ENCODE measurements at places on chromosomes 4 and X.

GRCh38 chr4:108590776-108591175 is 29.6 kb upstream of the RPL34 start:
- peak; percentile 61 for DNase-seq

DNA sequence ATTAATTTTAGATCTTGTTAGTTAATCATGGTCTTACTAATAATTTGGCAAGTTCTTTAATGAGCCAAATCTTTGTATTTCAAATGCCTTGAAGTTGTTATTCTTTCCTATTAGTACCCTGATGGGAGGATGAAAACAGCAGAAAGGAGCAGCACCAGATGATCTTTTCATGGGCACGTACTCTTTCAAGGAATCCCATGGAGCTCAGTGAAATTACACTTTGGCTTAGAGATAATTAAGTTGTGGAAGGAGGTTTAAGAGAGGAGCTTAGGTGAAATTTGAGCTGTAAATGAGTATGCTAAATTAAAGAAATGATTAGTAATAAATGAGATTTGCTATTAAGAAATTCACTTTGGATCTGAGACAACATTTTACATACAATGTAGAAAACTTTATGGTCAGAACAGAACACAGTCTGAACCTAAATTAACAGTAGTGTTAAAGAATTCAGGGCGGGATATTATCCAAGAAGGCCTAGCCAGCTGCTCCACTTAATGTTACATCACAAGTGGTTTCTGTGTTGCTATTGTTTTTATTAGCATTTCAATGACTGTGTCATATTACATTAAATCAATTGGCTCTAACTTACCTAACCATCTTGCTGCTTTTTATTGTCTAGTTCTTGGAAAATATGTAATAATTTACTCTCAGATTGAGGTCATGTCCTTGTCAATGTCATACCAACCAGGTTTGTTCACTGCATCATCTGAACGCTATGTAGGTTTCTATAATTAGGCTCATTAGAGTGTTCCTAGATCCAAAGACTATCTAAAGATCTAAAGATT is 3.9 kb downstream of the MTHFD2L start:
- DNase-seq: peak; percentile 51

GRCh38 chr4:121688261-121688660 is 8.5 kb downstream of the ANXA5 start:
- DNase-seq: no peak

DNA sequence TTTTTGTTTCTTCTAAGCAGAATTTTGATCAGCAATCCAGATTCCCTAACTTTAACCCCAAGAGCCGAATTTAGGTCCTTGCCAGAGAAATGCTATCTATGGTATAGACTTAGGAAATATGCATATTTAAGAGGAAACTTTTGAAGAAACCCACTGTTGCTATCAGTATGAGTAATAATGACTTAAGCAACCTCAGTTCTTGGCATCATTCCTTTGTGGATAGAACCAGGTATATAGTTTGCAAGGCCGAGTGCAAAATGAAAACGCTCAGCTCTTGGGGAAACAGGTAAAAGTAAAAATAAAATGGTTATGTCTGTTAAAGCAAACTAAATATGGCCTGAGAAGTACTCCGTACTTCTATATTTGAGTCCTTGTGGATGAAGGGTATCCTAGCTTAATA is 78.1 kb downstream of the ARSF start:
- DNase-seq: peak; percentile 36

- no peak for DNase-seq
Measured at GRCh38 chr4:181613200-181613599, 630.0 kb upstream of the TENM3 start.

DNA sequence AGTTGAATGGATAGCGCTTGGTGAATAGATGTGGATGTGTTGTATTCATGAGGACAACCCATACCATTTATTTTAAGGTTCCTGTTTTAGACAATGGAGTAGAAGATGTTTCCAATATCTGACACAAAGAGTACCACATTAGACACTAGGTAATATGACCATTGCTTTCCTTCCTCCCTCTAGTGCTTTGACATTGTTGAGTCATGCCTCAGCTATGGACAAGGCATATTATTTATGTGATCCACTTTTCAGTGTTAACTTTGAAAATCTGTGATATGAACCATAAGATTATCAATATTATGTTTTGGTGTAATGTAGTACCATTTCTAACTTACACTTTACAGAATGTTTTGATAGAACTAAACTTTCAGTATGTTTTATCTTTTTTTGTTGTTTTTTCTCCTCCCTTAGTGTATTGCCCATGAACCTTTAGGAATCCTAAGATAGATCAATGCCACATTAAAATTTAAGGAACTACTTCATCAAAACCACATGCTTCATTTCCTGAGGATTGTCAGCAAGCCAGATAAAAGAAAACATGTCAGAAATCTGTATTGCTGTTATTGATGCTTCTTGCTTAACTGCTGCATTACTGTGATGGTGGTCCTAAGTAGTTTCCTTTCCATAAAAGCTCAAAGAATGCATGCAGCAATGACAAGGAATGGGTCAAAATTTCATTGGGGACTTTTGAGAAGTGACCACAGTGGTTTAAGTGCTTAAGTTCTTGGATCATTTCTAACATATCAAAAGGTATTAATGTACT is 105.0 kb downstream of the PCDH7 start:
- peak; percentile 42 for DNase-seq

DNA sequence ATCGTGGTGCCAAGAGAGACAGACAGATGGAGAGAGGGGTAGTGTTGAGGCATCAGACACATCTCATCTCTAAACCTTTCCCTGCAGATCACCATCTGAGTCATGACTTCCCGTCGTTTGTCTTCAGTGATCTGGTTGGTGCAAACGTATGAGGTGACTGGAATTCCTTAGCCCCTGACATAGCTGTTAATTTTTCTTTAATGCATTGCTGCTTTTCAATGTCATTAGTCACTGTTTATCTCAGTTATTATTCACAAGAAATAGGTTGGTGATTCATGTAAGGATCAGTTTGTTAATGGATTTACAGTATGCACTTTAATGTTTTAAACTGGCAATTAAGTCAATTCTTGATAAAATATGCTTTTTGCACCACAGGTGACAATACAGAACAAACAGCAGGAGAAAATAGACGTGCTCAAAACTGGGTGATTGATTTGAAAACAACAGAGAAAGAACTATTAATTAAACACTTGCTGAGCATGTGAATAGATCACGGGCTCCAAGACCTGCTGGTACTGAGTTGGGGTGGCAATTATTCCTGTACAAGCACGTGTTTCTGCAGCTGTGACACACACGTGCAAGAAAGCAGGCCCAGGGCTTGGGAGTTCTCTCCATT is 1.3 kb upstream of the TMEM154 start:
- peak; percentile 92 for DNase-seq

DNA sequence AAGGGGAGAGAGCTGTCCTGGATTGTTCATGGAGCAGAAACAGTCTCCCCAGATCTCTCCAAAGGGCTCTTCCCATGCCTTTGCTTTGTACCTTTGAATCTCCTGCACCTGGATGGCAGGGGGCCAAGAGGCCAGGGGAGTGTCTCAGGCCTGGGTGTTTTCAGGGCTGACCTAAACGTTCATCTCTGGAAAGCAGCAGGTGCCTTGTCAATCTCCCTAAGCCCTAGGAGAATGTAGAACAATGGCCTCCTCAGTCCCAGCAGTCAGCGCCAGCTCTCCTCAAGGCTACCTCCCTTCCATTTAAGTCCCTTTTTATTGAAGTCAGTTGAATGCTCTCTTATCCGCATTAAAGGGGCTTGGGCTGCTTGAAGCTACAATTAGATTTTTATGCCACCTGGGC is 31.2 kb upstream of the NSUN7 start:
- no peak for DNase-seq

GRCh38 chr4:71232056-71232430 is 106.8 kb upstream of the SLC4A4 start:
- DNase-seq: no peak

- DNase-seq: no peak
Measured at GRCh38 chr4:96698831-96699230, 858.9 kb downstream of the PDHA2 start.

GRCh38 chr4:107825072-107825824 is 516 bp downstream of the SGMS2 start:
- peak; percentile 60 for DNase-seq

DNA sequence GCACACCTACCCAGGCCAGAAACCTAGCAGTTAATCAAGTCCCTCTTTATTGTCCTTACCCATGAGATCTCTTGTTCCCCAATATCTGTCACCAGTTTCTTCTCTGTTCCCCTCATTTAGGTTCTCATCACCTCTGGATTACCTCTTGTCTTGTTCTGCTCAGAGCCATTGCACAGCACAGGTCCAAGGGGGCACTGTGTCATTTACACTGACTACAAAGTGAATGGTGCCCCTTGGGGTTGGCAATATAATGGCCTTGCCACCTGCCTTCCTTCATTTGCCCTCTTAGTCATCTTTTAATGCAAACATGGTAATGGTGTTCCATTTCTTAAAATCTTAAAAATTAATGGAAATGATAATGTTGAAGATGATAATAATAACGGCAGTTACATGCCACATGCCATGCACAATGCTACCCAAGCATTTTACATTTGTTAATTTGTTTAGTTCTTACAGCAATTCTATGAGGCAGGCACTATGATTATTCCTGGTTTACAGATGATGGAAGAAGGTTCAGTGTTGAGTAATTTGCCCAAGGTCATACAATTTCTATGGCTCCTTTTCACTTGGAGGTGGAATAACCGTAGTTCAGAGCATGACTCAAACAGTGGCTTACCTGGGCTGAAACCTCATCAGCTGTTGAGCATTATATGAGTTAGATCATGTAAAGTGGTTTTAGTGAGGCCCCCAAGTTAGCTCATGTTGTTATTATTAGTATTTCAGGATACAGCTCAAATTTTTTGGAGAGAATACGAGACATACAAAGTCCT is 117.9 kb downstream of the RASL11B start:
- DNase-seq: no peak

GRCh38 chrX:153973127-153974002 is 811 bp downstream of the TMEM187 start:
- DNase-seq: peak; percentile 36

DNA sequence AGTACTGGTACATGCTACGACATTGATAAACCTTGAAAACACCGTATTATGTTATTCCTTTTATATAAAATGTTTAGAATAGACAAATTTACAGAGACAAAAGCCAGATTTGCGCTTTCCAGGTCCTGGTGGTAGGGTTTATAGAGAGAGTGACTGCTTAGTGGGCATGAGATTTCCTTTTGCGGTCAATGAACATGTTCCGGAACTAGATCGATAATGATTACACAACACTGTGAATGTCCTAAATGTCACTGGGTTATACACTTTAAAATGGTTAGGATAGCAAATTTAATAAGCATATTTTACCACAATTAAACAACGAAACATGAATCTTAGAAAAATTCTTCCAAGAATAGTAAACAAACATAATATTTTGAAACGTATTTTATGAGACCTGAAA is 77.3 kb downstream of the MAGEA10 start:
- no peak for DNase-seq

DNA sequence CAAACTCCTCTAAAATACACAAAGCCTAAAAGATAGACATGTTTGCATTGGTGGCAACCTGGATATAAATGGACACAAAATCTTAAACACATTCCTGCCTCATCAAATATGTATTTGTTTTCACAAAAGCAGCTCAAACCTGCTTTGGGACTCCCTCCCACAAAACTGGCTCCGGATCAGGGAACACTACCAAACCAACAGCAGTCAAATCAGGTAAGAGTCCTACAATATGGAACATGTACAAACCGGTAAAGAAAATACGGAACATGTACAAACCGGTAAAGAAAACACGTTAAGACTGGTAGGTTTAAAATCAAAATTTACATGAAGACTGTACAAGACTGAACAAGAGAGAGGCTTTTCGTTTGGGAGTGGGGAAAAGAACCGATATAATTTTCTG is 4.3 kb downstream of the AMTN start:
- no peak for DNase-seq

- DNase-seq: no peak
Measured at GRCh38 chr4:169975838-169976796, 50.1 kb downstream of the MFAP3L start.

DNA sequence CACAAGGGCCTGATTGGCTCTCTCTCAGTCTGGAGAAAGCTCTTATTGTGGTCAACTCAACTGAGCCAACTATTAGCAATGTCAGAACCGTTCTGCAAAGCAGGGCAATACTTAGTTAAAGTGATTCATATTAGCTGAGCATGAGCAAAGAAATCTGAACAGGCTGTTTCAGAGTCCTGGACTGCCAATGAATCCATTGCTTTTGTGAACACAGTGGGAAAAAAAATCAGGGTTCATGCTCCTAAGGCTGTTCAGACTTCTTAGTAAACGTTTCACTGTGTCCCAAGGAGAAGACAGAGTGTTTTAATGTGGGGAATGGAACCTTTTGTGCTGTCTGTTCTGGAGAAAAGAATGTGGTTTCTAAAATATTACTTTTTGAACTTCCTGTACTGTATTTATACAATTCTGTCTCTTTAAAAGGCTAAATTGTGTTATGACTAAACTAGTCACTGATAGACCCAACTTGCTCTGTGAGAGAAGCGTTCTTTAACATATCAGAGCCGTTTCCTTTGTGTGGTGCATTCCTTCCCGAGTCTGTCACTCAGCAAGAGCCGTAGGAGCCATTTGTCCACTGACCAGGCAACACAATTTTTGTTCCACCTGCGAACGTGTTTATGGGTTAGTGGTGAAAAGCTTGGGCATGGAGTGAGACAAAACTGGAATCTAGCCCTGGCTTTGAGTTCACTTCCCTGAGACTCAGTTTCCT is 366.1 kb downstream of the FBXO8 start:
- peak; percentile 92 for DNase-seq

GRCh38 chr4:53432528-53433424 is 55.3 kb downstream of the FIP1L1 start:
- no peak for DNase-seq

DNA sequence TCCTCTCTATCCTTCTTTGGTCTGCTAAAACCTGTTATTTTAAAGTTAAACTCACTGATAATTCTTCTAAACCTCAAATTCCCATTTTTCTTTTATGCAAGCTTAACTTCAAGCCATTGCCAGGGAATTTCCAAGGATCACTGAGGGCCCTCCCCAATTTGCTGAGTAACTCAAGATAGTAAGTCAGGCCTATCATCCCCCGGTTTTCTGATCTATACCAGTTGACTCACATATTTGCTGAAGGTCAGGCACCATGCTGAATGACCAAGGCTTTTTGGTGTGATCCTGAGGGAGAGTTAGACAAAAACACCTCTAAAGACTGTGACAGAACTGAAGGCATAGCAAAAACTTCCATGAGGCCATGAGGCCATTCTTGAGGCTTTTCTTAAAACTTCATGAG is 1301.9 kb downstream of the PCDH7 start:
- DNase-seq: peak; percentile 9

GRCh38 chrX:3592184-3592583 is 121.3 kb downstream of the PRKX start:
- DNase-seq: no peak

DNA sequence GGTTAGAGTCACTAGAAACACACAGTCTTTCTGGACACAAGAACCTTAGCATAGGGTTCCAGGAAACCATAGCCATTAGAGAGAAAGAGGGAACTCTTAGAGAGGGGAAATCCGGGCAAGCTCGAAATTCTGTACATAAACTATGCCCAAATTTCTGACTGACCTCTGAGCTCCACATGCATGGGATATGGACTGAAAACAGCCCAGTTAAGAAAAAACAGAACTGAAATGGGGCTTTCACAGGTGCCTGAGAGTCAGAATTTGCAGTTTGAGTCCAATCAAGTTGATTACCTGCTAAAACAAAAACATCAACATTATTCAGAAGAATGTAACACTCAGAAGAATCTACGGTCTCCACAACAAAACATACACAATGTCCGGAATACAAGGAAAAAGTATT is 13.1 kb downstream of the DCHS2 start:
- no peak for DNase-seq
